ENCODE measurements at places on chromosomes 5 and 9.
A peak's percentile ranks its signal among the peaks of the same experiment; 100 is the strongest.

- DNase-seq, result no peak
These were observed 33.9 kb downstream of the TAS2R1 start for GRCh38 chr5:9596171-9596780.

- no peak for DNase-seq
These were observed 94.8 kb downstream of the ARRDC3 start for GRCh38 chr5:91288118-91288916.

DNA sequence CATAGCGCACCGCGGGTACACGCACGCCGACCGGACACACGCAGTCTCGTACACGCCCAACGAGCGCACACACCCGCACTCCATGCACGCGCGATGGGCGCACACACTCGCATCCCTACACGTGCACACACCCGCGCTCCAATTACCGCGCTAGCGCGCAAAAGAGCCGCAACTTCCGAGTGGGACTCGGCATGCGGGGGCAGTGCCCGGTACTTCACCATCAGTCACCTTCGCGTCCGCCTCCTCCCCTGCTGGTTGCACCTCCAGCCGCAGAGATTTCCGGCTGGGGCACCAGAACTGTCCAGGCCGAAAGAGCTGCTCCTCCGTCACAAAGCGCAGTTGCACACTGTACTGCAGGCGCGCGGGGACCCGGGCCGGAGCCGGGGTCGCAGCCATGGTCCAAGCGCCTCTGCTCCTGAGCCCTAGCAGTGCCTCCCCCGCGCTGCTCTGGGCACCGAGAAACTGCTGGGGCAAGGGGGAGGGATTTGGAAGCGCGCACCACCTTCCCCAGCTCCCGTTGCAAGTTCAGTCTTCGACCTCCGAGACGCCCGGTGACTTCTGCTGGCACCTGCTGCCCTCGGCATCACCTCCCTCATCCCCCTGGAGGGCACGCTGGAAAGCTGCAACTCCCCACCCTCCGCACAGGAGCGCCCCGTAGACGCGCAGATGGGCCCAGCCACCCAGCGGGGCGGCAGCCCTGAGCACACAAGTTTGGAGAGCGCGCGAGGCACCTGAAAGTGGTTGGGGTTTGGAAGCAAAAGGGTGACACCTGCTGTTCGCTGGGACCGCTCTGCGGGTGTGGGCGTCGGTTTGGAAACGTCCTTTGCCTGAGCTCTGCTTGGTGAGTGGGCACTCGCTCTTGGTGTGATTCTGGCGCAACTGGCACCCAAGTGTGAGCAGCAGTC is 337.4 kb upstream of the PUM3 start:
- DNase-seq, result peak; percentile 20

DNA sequence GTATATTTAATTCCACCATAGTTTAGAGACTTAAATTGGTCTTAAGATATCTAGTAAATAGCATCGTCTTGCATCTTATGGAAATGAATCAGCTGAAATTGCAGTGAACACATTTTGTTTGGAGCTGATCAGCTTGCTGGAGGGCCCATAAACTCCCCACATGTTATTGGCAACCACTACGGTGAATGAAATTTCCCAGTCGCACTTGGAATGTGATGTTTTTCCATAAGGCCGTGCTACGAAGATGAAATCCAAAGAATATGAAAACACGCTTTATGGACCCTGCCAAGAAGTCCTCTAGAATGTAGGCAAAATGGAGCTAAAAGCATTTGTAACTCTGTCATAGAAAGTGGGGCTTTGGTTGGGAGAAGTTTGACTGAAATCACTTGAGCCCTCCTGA is 572.1 kb downstream of the ACTL7B start:
- DNase-seq, result no peak

DNA sequence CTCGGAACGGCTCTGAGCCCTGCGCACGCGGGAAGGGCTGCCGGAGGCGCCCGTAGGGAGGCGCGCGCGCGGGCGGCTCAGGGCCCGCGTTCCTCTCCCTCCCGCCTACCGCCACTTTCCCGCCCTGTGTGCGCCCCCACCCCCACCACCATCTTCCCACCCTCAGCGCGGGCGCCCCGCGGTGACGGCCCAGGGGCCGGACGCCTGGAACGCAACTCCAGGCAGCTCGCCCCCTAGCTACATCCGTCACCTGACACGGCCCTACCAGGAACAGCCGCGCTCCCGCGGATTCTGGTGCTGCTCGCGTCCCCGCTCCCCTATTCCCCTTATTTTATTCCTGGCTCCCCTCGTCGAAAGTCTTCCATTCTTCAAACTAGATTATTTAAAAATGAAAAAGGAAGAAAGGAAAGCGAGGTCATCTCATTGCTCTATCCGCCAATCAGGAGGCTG is at the start of gene CDKN2B-AS1:
Gene CDKN2B-AS1 (plus strand): TSS at position 236 of the 450 bp plus-strand sequence.
- peak; percentile 68 for DNase-seq

GRCh38 chr5:142118155-142118686 is 9.6 kb downstream of the NDFIP1 start:
- DNase-seq, result no peak

GRCh38 chr9:87865626-87866025 is 17.1 kb upstream of the SPATA31E1 start:
- DNase-seq, result no peak

- DNase-seq, result no peak
These were observed 755.0 kb downstream of the DNAH5 start for GRCh38 chr5:13189532-13189931.

GRCh38 chr9:79408200-79408599 is 163.6 kb upstream of the TLE4 start:
- DNase-seq, result peak; percentile 53

DNA sequence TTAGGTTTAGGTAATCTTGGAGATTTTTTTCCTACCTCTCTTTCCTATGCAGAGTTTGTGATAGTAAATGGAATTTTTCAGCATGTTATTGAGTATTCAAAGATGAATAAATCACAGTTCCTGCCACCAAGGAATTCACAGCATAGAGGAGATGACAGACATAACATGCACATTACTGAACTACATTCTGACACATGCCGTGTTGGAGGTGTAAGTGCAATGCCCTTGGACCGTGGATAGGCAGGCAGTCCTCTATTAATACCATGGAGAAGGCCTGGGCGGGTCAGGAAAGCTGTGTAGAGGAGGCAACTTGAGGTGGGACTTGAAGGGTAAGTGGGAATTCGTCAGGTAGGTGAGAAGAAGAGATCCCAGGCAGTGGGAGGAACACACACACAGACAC is 43.9 kb downstream of the MCCC2 start:
- DNase-seq, result no peak

- DNase-seq, result no peak
These were observed 18.7 kb downstream of the HSD17B4 start for GRCh38 chr5:119470851-119471451.

- DNase-seq, result no peak
These were observed 20.9 kb upstream of the ZSWIM6 start for GRCh38 chr5:61311056-61311610.

Measured in HEK293T (cell line).